ENCODE measurements at places on chromosomes 12 and 14.

DNA sequence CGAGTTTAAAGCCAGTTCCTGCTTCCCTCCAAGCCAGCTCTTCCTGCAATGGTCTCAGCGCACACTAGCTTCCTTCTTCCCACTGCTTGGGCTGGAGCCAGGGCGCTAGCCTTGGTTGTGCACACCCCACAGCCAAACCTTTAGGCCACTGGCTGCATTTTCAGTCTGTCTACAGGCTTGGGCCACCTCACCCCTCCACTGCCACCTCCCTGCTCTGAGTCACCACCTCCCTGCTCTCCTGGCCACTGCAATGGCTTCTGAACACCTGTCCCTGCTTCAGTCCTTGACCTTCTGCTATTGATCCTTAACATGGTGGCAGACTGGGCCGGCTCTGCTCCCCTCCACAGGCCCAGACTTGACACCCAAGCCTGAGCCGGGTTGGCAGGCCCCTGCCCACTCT lies 151.1 kb downstream of the RBM19 start:
- no peak for DNase-seq

GRCh38 chr14:62854951-62855350 lies 190.3 kb downstream of the KCNH5 start:
- DNase-seq: no peak

- no peak for DNase-seq
These were observed 25.6 kb downstream of the FIGNL2 start for GRCh38 chr12:51822956-51823355.

GRCh38 chr14:95157048-95157326 lies 342 bp downstream of the DICER1 start:
- no peak for DNase-seq

DNA sequence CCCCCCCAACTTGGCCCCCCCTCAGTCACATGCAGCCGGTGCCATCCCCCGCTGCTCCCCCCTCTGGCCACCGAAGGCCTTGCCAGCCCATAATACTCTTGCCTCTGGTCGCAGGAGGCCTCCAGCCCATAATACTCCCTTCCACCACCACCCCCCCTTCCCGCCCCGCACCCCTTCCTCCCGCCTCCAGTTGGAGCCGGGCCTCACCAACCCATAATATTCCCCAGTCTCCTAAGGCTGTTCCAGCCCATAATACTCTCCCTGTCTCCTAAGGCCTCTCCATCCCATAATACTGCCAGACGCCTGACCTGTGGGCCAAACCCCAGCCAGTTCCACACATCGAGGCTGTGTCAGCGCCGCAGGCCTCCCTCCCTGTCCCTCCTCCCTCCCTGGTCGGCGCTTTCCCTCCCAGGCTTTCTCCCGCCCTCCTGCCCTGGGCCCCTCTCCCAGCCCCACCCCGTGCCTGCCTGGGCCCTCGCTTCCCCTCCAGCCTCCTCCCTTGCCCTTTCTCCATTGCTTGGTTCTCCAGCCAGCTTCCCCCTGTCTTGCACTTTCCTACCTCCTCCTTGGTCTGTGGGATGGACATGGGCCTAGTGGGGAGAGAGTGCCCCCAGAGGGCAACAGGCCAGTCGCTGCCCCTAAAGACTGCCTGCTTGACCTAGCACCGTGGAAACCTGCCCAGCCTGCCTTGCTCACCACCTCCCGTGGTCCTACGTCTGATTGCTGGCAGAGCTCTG lies 6.8 kb upstream of the CHD4 start:
- DNase-seq: peak; percentile 94

DNA sequence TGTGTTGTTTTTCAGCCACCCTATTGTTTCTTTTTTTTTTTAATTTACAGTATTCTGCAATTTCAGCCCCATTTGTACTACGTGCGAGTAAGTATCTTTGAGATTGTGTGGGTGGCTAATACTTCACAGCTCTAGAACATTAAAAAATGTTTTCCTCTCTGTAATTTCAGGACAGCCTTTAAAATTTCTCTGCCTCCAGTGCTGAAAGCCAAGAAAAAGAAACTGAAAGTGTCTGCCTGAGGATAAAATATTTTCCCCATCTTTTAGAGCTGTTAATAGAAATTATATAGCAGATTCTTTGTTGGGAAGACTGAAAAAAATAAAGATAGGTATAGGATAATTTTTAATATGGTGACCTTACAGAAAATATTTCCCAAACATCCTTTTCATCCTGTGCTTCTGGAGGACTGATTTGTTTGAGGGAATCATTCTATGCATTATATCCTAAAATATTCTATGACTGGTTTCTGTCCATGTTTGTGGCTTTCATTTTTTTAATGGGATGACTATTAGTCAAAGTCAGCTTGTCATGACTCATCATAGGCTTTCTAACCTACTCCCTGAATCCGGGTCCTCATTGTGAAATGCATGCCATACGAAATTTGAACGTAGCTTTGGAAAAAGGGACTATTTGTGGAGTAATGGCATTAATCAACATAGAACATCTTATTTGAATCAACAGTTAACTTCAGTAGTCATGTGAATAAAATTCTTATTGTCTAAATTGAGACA lies 10.8 kb upstream of the TCTN2 start:
- DNase-seq: no peak

DNA sequence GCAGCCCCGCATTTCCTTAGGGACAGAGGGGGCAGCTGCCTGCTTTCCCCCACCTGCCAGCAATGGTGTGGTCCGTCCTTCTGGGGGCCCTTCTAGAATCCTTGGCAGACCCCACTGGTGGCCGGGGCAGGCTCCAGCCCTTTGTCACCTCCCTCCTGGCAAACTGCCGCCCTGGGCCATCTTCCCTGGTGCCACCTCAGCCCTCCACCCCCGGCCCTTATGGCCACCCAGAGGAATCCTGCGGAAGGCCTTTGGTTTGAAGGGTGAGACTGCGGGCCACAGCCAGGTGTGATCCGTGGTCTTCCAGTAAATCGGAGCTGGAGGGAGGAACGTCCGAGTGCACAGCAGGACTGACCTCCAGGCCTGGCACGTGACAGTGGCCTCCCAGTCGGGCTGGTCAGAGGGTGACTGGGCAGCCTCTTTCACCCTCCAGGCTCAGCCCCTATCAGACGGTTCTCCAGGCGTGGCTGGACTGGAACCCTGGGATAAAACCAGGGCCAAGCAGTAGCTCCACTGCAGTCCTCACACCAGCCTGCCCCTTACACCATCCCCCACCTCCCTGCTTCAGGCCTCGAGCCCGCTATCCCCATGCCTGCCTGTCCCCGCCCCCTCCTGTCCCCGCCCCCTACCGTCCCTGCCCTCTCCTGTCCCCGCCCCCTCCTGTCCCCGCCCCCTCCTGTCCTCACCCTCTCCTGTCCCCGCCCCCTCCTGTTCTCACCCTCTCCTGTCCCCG lies 12.4 kb downstream of the FBRSL1 start:
- DNase-seq: no peak

DNA sequence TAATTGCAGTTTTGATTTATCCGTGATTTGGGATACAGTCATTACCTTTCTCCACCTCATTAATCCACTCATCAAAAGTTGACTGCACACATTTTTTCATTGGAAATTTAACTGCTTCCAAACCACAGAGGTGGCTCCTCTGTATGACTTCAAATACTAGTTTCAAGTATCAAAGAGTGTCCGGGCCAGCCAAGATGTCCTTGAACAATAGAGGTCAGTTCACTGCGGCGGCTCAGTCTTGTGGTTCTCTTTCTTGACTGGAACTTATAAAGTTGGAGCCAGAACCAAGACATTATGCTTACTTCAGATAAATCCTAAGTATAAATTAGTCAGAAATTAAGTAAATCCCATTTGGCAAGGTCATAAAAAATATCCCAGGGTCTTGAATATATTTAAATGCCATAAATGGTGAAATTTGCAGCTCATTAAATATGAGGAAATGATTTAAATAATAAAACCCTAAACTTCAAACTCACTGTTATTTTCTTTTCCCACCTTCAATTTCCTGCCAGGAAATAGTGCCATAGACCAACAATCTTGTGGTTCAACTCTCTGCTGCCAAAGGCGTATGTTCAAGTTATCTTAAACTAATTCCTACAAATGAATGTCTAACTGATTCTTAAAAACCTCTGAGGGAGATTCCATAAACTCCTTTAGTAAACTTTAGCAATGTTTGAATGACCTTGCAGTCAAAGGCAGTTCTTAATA lies 360.8 kb downstream of the AEBP2 start:
- no peak for DNase-seq

- DNase-seq: no peak
These were observed 18.7 kb upstream of the AP4S1 start for GRCh38 chr14:31006703-31007102.

DNA sequence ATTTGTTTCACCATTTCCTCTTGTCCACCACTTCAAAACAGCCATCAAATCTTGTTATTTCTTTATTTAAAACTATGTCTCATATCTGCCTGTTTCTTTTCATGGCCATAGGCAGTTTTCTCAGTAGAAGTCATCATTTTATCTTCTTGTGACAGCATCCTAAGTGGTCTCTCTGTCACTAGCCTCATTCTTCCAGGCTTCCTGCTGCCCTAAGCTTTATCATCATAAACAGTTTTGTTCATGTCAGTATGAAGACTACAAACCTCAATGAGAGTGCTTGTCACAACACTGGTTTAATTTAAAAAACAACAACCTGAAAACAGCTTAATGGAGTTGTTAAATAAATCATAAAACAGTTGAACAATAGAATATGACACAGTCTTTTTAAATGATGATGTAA lies 387.8 kb upstream of the RPL10L start:
- DNase-seq: no peak

GRCh38 chr14:83257466-83258439 lies 1724.1 kb upstream of the SEL1L start:
- DNase-seq: no peak

DNA sequence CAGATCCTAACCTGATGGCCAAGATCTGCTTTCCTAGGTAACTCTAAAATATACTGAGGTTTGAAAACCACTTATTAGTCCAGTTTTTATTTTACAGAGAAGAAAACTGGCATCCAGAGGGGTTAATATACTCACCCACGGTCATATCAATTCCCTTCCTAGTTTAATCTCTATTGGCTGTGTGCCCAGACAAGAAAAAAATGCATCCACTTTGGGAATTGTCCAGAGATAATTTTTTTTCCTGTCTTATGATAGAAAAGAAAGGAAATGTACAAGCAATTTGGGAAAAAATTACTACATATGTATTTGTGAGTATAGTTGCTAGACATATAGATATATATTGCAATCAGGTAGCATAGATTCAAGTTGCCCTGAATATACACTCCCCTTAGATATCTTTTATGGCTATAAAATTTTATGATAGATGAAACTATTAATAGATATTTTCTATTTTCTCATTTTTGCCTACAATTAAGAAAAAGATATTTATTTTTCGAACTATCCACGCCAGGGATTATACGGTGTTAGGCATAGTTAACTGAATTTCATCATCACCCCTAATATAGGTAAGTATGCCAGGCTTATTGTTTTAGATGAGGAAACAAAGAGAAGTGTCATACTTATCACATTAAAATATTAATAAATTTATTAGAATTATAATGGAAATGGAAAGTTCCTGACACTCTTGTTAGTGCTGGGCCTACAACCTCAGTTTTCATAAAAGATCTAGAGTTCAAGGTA lies 100.5 kb upstream of the SLC38A2 start:
- no peak for DNase-seq

GRCh38 chr12:111011999-111012600 lies 91.7 kb upstream of the MYL2 start:
- no peak for DNase-seq

DNA sequence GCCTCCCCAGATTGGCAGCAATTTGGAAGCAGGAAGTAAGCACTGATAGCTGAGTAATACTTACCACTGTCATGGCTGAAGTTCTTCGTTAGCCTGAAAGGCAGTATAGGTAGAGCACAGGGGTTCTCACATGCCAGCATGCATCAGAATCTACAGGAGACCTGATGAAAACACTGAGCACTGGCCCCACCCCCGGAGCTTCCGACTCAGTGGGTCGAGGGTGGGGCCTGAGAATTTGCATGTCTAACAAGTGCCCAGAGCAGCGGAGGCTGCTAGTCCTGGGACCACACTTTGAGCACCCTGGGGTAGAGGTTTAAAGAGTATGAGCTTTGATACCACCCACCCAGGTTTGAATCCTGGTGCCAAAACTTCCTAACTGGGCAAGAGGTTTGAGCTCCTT lies 89.6 kb downstream of the FBXW8 start:
- no peak for DNase-seq
